ENCODE measurements at places on chromosomes 1 and 21.

GRCh38 chr1:25701030-25701785 lies 84.6 kb downstream of the MAN1C1 start:
- no peak for DNase-seq

DNA sequence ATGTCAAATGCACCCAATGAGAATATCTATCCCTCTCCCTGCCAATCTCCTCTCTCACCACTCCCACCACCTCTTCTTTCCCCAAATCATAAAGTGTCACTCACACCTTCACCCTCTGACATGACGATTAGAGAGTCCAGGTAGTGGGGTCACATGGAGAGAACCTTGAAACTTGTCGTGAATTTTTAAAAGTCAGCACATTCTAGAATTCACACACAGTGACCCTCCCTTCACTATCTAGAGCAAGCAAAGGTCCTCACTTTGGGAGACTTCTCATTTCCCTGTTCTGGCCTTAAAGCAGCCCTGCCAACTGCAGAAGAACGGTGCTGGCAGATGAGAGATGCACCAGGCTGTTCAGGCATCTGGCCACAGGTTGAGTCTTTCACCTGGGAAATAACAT lies 61.9 kb downstream of the CD34 start:
- DNase-seq: no peak

GRCh38 chr1:27274204-27274603 lies 39.8 kb downstream of the WDTC1 start:
- DNase-seq: no peak

- DNase-seq: no peak
Measured at GRCh38 chr1:155075535-155075934, 3.1 kb upstream of the EFNA3 start.

DNA sequence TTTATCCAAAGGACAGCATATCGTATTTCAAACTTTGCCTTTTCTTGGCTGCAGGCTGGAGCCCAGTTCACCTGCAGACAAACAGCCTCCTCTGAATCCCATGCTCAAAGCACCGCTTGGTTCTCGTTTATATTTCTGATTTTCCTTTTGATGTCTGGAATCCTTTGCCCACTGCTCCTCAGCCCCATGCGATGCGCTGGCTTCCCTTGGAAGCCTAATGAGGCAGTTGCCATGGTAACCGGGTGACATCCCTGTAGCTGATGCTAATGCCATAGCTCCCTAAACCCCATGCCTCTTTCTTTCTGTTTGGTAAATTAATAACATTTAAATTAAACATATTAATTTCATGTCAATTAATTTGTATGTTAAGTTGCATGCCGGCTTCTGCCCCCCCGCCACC lies 327.1 kb downstream of the PRDM2 start:
- no peak for DNase-seq

GRCh38 chr1:183711741-183712361 lies 58.7 kb upstream of the APOBEC4 start:
- DNase-seq: no peak

GRCh38 chr1:45135316-45135715 lies 71.1 kb downstream of the ZSWIM5 start:
- DNase-seq: no peak

DNA sequence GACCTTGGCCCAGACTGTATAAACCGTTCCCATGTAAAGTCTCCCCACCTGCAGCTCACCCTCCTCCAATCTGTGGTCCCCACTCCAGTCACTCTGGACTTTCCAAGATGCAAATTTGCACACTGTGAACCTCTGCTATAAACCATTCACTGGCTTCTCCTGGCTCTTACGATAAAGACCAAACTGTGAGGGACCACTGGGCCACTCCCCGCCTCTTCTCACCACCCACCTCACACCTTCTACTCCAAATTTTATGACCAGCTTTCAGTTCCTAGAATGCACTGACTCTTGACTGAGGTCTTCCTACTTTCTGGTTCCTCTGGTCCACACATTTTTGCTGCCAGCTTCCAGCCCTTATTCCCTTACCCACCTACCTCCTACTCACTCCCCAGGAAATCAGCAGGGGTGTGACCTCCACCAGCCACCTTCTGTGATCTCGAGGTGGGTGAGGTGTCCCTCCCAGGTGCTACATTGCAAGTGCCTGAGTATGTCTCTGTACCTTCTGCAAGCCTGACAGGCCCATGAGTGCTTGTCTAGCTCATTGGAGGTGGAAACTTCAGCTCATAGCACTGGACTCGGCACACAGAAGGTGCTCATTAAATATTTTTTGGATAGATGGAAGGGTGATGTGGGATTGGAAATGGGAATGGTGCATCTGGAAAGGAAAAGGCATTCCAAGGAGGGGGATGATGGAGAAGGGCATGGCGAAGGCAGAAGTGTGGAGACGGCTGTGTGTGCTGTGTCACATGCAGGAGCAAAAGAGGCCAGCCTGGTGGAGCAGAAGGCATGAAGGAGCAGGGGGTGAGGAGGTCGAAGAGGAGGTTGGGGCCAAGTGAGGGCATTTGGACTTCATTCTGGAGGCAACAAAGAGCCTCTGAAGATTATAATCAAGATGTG lies 15.6 kb upstream of the CSF1 start:
- no peak for DNase-seq

- DNase-seq: no peak
Measured at GRCh38 chr21:26769613-26770188, 75.5 kb downstream of the ADAMTS1 start.

GRCh38 chr1:77975907-77976306 lies 3.0 kb downstream of the FUBP1 start:
- no peak for DNase-seq

GRCh38 chr1:4638345-4638729 lies 16.1 kb upstream of the AJAP1 start:
- DNase-seq: no peak

GRCh38 chr1:184404727-184405027 lies 17.8 kb downstream of the C1orf21 start:
- DNase-seq: no peak

- DNase-seq: no peak
Measured at GRCh38 chr1:93221913-93222312, 41.4 kb downstream of the CCDC18 start.

DNA sequence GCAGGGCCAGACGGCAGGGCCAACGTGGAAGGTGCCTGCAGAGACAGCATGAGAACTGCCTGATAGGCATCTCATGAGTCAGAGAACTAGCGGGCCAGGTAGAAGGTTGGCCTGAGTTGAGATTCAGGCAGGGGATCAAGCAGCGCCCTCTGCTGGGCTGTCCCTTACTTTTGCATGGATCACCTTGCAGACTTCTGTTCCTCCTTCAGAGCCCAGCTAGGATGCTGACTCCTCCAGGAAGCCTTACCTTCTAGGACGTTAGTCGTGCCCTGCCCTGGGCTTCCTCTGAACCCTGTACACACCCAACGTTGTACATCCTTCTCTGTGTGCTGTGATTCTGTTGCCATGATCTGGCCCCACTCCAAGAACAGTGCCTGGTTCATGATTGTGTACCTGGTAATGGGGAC lies 231.3 kb upstream of the VAMP3 start:
- no peak for DNase-seq
